ENCODE measurements at places on chromosomes 3 and 15.
A peak's percentile ranks its signal among the peaks of the same experiment; 100 is the strongest.

GRCh38 chr15:78878356-78878755 is 5.7 kb downstream of the MORF4L1 start:
- DNase-seq = no peak

DNA sequence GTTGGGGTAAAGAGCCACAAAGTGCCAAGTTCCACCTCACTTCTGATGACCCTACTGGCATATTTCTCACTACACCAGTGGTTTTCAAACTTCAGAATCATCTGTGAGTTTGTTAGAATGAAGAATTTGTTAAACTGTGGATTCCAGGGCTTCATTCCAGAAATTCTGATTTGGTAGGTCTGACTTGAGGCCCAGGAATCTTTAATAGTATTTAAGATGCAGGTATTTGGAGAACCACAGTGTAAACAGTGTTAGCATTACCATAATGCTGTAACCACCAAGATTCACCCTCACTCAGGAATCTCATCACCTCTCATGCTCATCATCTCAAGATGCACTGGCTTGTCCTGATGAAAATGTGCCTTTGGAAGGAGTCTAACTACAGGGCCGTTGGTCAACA is 6.0 kb downstream of the KCNMB3 start:
- no peak for DNase-seq

GRCh38 chr3:36193448-36193847 is 186.9 kb upstream of the STAC start:
- no peak for DNase-seq

DNA sequence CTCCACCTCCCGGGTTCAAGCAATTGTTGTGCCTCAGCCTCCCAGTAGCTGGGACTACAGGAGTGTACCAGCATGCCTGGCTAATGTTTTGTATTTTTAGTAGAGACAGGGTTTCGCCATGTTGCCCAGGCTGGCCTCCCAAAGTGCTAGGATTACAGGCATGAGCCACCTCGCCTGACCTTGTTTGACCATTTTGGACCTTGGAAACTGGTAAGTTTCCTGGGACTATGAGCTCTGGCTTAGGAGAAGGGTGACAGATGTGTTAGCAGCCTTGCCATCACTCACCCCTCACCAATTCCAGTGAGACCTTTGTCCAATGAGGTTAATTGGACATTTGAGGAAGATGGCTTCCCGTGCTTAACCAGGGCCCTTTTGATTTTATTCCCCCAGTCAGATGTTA is 19.9 kb downstream of the DNASE1L3 start:
- DNase-seq = no peak

DNA sequence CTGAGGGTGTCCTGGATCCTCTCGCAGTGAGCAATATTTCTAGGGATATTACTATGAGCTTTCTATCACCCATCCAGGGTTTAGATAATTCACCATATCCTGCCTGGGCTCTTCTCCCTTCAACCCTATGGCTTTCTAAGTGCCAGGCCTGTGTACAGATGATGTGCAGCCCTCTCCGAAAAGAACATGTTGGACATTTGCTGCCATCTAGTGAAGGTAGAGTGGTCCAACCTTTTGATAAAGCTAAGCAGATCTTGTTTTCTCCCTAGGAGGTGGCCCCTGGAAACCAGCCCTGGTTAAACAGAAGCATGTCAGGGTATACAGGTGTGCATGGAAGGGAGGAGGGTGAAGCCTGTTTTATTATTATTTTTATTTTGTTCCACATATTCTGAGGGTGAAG is 27.9 kb upstream of the SCN10A start:
- peak; percentile 8 for DNase-seq

GRCh38 chr15:75713338-75713895 is 769 bp upstream of the CSPG4 start:
- DNase-seq = no peak

- DNase-seq = no peak
These were observed 336.7 kb upstream of the TRIM42 start for GRCh38 chr3:140341203-140341602.

- no peak for DNase-seq
These were observed 2.8 kb downstream of the THOC7 start for GRCh38 chr3:63860776-63861175.

DNA sequence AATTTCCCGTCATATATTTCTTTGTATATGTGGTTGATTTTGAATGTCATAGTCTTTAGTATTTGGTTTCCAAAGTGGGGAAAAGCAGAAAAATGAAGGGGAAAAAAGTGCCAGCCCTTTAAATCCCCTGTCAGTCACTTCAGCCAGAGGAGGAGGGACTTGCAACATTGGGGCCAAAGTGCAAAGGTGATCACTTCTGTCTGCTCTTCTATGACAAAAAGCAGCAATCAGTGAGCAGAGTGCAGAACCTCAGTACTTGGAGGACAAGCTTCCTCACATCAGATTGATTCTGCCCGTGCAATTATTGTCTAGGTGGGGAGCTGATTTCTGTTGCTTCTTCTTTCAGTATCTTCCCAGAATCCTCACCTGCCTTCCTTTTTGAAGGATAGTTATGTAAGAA is 60.0 kb downstream of the STT3B start:
- no peak for DNase-seq
